NCI-H460 (cell line): ENCODE measurements at places on chromosomes 1 and 21. TPM values are rescaled to one million over a fixed set of nuclear protein-coding genes. Genes with fewer than 3 reads are reported as not detected.

The SAMSN1 gene
- total RNA-seq: not detected in 2 replicates

The CLDN17 gene
- total RNA-seq: not detected in 2 replicates

The GRIK3 gene
- total RNA-seq: not detected in 2 replicates

DNA sequence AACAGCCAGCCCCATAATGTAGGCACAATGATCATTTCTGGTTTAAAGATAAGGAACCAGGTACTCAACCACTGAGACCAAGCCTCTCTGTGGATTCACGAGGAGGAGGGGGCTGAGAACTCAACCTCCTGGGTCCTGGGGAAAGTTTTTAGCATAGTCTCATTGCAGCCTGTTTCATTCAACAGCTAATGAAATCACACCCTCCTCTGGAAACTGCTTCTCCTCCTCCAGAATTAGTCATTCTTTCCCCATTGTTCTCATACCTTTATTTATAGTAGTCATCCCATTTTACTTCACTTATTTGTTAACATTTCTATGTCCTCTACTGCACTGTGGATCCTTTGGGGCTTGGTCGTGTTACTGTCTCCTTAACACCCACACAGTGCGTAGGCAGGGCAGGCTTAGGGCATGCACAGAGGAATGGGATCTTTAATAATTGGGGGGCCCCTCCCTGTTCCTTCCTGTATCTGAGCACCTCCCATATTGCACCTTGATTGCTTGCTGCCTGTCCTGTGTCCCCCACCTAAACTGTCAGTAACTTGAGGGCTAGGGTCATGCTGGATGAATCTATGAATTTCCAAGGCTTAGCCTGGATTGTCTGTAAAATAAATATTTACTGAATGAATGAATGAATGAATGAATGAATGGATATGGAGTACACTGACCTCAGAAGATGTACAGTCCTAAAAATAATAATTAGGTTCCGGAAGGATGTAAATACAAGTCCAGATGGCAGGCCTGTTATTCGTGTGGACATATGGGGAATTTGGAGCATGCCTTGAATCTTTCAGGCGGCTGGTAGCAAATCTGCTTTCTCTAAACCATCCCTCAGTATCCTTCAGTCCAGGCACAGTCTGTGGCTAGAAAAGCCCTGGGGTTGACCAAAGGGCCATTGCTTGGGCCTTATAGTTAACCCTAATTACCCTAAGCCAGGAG, 153.8 kb upstream of the HMGB4 start:
- DNase-seq: no peak

DNA sequence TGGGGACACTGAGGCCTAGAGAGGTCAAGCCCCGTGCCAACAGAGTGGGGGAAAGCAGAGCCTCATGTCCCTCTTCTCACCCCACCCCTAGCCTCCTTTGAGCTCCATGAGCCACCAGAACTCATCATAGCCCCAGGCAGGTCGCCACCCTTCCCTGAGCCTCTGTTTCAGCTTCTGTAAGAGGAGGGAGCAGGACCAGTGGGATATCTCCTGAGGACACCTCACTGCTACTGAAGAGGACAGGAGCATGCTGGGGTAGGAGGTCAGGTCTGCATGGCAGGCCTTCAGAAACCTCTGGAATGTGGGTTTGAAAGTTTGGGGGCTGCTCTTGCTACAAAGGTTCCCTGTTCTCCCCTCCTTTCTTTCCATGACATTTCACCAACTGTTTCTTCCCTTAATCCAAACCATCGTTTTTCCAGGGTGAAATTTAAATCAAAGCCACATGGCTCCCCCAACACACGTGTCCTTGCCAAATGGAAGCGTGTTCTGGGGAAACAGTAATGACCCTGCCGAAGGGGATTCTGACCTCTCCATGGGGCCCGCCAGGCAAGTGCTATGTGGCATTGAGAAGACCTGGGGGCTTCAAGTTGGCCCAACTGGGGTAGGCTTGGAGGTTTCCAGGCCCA, 88.1 kb upstream of the RUNX3 start:
- no peak for DNase-seq

- peak; percentile 22 for DNase-seq
Measured at GRCh38 chr21:25039461-25040380, 567.6 kb downstream of the MRPL39 start.

DNA sequence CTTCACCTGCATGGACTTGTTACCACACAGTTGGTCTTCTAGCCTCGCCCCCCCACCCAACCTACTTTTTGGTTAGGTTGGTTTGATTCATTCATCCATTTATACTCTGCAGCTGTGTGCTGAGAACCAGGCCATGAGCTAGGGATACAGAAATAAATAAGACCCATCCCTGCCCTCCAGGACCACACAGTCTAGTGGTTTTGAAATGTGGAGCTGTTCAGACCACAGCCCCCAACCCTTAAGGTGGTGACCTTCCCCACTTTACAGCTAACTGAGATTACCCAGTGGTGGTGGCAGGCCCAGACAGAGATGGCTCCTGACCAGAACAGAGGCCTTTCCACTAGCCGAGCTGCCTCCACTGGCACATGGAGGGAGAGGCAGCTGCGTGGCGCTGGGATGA, 37.0 kb downstream of the LRRN2 start:
- DNase-seq: no peak
